ENCODE measurements at places on chromosomes 2 and 18.

DNA sequence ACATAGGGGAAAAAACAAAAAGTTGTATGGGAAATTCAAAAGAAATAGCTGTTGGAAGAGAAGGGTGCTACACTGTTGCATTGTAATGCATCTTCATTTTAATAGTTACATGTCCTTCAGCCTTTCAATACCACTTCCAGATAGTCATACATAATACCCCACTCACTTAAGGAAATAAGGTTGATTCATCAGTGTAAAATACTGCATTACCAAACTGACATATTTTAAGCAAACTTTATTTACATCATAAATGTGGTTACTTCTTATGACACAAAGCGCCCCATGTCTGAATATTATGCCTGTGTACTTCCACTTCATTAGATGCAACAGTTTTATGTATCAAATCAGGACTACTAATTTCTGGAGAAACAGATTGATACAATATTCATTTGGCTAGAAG is 4.5 kb downstream of the RBMS1 start:
- no peak for DNase-seq

GRCh38 chr18:47817017-47817794 is 113.3 kb downstream of the SMAD2 start:
- no peak for DNase-seq

DNA sequence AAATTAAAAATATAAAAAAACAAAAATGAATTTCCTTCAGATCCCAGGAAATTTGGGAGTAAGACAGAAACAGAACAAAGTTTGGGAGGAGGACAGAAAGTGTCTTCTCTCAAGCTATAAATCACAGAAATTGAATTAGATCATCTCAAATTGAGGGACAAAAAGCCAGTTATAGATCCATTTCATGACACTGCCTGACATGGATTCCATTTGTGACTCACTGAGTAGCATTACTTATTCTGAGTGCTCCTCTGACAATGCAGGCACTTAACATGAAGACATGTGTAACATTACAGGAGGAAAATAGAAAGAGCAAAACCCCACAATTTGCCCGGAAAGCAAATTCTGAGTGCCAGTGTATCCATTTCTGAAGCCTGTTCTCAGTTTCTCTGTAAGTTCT is 63.9 kb upstream of the CREB1 start:
- DNase-seq, result no peak

DNA sequence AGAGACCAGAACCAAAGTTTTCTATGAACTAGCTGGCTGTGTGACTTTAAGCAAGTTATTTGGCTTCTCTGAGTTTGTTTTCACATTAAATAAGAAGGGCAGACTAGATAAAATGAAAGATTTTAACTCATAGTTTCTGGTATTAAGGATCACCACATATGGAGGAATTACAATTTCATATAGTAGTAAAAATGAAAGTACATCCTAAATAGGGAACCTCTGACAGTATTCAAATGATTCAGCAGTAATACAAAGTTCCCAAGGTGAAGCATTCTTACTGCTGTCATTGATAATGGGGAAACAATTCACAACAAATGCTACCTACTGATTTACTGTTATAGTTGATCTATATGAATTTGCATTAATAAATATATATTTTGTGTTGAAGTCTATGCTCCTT is 170.3 kb upstream of the VRK2 start:
- DNase-seq, result no peak

DNA sequence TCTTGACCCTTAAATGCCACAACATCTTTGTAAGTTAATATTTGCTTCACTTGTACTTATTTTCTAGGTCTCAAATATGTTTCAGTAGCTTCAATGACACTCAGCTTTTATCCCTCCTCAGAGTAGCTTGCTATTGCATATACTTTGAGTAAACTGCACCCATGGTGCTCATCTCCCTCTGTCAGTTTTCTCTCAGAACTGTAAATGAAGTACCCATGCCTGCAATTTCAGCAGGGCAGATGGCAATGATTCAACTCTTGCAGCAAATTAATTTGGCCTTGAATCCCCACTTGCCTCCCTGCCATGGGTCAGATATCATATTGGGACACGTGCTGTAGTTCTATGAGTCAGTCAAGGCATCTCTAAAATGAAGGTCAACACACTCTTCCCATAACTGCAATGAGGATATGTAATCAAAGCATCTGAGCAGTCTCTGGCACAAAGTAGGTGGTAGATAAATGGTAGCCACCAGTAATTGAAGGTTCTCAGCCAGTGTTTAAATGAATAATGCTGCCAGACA is 225.8 kb downstream of the PIEZO2 start:
- no peak for DNase-seq

- no peak for DNase-seq
Observed at GRCh38 chr2:156505696-156506095, 69.5 kb downstream of the GPD2 start.
